Right renal pelvis (tissue), 4 donors: ENCODE measurements at places on chromosomes 3 and 15. TPM values are rescaled to one million over a fixed set of nuclear protein-coding genes. Genes with fewer than 3 reads are reported as not detected.

DNA sequence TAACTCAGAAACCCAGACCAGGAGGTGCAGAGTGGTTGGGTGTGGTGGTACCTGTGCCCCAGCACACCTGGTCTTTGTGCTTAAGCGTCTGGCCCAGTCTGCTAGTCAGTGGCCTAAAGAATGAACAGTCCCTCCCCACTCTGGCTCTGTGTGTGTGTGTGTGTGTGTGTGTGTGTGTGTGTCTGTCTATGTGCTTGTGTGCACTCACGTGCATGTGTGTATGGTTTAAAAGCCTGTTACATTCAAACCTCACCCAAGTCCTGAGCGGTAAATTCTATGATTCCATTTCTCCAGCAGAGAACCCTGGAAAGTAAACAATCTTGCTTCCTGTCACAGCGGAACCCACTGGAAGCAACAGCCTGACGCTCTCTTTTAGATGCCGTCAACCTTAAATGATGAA is 34.2 kb downstream of the EDEM1 start:
- no peak for DNase-seq

DNA sequence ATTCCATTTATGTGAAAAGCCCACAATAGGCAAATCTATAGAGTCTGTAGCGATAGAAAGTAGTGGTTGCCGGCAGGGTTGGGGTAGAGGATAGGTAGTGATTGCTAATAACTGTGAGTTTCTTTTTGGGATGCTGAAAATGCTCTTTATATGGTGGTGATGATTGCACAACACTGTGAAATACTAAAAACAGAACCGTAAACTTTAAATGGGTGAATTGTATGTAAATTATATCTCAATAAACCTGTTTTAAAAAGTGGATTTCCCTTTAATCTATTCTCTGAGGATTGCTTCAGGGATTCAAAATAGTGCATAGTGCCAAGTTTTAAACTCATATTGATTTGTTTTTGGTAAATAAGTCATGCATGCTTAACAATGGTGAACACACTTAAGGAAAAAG is 140.2 kb downstream of the LPP start:
- DNase-seq, result no peak

DNA sequence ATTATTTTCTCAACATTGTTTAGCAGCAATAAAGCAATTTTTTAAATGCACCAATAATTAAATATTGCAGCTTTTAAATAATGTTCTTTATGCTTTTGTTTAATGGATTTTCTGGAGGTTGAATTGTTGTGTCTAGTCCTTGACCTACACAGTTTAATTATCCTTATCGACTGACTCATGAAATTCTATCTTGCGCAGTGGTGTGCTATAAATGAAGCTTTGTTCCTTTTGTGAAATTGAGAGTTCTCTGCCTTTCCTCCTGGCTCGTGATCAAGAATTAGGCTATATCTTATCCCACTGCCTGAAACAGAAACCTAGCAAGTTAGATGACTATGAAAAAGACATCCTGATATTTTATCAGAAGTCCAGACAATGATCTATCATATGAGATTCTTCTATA is 37.0 kb upstream of the PIK3R4 start:
- no peak for DNase-seq

GRCh38 chr3:193387596-193387995 is 9.0 kb upstream of the ATP13A5 start:
- no peak for DNase-seq

HDC gene
- 0.61 TPM for polyA plus RNA-seq

PPP1R14D gene
- polyA plus RNA-seq, result 0.61 TPM

IQCF5 gene
- not detected for polyA plus RNA-seq

- no peak for DNase-seq
These were observed 328.2 kb downstream of the OCA2 start for GRCh38 chr15:27770769-27771554.

- DNase-seq, result no peak
These were observed 166.4 kb upstream of the PROK2 start for GRCh38 chr3:71951361-71951760.

GRCh38 chr15:57824186-57824585 is 117.7 kb downstream of the POLR2M start:
- DNase-seq, result no peak

XCR1 gene
- polyA plus RNA-seq, result 0.17 TPM

TMEM45A gene
- polyA plus RNA-seq, result 26.9 TPM

GRCh38 chr15:99454941-99455788 is 110.6 kb upstream of the MEF2A start:
- no peak for DNase-seq

GRCh38 chr3:436053-436452 is 239.5 kb downstream of the CHL1 start:
- no peak for DNase-seq

DNA sequence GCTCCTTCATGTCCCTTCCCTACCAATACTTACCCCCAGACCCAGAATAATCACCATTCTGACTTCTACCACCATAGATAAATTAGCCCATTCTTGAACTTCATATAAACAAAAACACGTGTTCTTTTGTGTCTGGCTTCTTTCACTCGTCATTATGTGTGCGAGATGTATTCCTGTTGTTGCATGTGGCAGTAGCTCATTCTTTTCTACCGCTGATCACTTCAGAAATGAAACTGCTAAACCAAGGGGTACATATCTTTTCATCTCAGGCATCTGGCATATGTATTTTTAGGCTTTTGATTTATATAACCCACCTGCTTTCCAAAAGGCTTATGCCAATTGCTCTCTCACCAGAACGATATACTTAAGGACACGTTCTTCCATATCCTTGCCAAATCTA is 13.8 kb upstream of the SCG3 start:
- no peak for DNase-seq

- no peak for DNase-seq
These were observed 10.8 kb upstream of the C3orf22 start for GRCh38 chr3:126569390-126569975.

LYZL4 gene
- not detected for polyA plus RNA-seq

- no peak for DNase-seq
These were observed 1.1 kb upstream of the PLD1 start for GRCh38 chr3:171811295-171811912.

- no peak for DNase-seq
These were observed 36.7 kb downstream of the PIK3CA start for GRCh38 chr3:179184826-179185225.

DNA sequence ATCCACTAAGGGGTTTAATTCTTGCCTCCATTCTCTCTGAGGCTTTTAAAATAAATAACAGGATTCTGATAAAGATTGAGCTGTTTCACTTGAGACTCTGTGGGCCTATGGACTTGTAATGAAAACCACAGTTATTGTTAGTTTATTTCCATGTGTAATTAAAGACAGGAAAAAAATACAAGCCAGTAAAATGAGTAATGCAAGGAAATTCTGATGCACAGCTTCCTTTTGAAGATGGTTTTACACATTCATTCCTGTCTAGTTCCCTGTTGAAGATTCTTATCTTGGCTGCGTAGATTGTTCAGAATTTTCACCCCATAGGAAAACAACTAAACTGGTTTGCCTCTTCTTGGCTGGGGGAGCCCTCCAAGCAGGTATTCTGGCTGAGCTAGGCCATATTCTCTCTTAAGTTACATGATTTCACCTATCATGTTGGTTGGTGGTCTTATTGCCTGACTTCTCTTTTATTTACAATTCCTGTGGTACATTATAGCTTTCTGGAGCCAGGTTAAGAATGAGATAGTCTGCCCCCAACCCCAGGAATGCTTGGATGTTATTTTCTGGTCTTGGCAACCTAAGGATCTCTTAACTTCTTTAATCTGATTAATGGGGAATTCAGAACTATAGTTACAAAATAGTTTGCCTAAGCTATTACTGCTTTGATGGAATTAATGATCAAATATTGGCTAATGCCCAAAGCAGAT is 67.6 kb downstream of the MITF start:
- no peak for DNase-seq

NANOGP8 gene
- polyA plus RNA-seq, result not detected

OXSR1 gene
- polyA plus RNA-seq, result 51.2 TPM

DNA sequence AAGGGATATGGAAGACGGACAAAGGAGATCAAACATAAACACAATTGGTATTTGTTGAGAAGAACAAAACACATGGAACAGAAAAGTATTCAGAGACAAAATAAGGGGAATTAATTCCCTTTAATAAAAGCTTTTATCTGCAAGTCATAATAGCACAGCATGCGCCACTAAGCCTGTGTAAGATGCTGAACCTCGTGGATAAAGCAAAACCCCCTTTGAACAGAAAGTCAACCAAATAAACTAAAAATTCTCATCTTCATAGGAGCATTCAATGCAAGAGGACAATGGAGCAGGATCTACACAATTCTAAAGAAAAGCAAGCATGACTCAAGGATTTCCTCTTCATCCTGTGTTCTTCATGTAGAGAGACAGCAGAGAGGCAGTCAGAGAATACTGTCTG is 274.3 kb upstream of the GOLGA6L4 start:
- DNase-seq, result no peak

GRCh38 chr3:42071904-42072812 is 19.0 kb upstream of the TRAK1 start:
- peak; percentile 69 for DNase-seq

GOLGA6D gene
- polyA plus RNA-seq, result 0.32 TPM

ANKRD34C gene
- polyA plus RNA-seq, result 0.08 TPM

ESYT3 gene
- 1.1 TPM for polyA plus RNA-seq

SCN11A gene
- polyA plus RNA-seq, result 0.97 TPM

ZBTB47 gene
- 18.3 TPM for polyA plus RNA-seq

DNA sequence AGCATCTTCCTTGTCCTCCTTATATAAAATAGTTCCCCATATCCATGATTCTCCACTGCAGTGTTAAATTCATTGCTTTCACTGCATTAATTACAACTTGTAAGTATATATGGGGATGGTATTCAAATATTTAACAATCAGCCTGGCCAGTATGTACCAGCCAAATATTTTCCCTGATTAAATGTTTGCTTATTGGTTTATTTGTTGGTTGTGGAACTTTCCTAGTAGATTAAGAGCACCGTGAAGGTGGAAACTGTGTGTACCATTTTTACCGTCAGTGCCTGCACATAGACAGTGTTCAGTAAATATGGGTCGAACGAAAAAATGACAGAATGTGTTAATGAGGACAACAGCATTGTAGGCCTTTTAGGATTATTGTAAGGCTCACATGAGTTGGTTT is 7.0 kb downstream of the LAMP3 start:
- no peak for DNase-seq

ATRIP gene
- polyA plus RNA-seq, result 16.9 TPM

DNA sequence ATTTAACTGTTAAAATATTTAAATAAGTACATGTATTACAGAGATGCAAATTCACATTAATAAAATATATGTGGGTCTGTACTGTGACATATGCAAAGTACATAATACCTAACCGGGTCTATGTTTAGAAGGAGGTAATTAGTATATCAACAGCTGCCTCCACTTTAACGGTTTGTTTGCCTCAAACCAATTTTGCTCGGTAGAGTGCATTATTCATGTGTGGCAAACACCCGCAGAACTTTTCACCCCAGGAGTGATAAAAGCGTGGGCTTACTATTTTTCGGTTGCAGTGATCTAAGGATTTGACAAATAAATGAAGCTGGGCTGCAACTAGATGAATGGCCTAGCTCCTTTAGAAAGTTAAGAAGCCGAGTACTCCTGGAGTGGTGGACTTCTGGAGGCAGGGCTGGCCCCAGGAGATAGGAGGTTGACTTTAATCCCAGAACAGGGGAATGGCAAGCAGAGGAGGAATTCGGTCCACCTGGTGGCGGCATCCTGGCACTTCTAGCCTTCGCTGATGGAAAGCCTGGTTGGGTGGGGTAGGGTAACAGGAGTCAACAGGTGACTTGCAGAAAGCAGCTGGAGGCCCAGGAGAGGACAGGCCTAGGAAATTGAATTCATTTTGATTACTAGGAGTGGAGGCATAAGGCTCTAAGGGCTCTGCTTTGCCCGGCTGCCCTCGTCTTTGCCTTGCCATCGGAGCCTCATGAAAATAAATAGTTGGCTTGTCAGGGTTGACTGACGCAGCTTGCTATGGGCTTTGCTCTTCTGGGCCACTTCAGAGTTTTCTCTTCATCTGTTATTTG is 2.4 kb downstream of the SLCO3A1 start:
- no peak for DNase-seq

CATSPER2 gene
- polyA plus RNA-seq, result 2.1 TPM

DNA sequence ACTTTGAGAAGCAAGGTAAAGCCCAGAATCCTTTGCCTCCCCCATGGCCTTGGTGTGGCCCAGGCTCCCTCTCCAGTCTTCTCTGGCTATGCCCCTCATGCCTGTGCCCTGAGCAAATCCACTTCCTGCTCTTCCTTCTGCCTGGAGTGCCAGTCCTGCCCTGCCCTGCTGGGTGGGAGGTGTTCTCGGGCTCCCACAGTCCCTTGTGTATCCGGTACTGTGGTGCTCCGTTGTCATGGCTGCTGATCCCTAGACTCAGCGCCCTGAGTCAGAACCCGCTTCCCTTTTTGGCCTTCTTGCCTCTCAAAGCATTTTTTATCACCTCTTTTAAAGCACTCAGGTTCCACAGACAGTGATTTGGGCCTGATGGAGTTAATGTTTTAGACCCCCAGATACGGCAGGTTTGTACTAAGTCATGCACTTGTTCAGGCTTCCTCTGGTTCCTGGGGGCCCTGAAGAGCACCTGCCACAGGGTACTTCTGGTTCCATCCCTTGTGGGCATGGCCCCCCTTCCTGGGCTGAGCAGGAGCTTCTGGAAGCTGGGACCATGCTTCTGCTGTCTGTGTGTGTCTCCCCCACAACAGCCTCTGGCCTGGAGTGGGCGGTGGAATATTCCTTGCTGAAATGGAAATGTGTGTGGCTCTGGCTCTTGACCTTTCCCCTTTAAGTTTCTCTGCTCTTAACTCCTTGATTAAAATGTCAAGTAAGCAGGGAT is 29.6 kb upstream of the ADAMTS7 start:
- DNase-seq, result no peak

DNA sequence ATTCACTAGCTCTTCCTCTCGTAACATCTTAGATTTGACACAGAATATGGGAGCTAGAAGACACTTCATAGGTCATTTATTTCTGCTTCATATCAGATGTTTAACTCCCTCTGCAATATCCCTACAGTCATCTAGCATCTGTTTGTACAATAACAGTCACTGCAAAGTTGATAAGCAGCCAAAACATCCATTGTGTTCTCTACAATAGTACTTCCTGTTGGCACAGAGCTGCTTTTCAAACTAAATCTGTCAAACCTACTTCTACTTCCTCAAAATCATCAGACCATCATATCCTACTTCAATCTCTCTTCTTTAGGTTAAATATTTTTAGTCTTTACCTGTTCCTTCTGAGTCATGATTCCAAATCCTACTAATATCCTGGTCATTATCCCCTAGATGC is 233.2 kb downstream of the FGF12 start:
- DNase-seq, result no peak

DNA sequence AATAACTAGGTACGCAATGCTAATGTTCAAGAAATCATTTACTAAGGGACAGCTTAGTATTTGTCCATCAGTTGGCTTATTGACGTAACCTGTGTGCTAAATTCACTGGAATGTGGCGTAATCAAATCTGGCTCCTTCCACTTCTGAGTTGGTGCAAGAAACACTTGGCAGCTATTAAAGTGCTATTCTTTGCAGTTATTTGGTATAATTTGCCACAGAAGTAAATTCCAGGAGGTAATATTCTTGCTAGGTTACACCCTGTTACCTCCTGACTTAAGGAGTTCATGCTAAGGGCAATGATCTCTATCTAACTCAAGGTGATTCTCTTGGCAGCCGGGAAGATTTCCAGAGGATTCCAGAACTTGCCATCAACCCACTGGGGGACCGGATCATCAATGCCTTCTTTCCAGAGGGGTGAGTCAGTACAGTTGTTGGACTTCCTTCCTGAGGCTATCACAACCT is 25.5 kb downstream of the CHP1 start:
- no peak for DNase-seq
